Breast epithelium (tissue), 4 donors: ENCODE measurements at places on chromosomes 12 and 14. TPM values are rescaled to one million over a fixed set of nuclear protein-coding genes. Genes with fewer than 3 reads are reported as not detected.

DNA sequence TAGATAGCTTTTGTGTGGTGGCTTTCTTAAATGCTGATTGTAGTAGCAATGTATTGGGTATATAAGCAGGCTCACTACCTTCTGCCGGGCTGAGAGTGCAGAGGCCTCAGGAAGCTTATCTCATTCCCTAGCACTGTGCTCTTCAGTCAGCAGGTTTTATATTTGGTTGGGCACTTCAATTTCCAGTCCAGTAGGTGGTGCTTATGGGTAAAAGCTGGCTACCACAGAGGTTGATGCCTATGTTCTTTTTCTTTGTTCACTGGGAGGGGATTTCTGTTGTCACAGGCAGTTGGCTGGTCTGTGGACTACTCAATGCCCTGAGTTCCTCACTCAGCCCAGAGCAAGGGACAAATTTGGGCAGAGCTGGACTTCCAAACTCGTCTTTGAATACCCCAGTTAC is 43.0 kb upstream of the GLIPR1 start:
- no peak for DNase-seq

DNA sequence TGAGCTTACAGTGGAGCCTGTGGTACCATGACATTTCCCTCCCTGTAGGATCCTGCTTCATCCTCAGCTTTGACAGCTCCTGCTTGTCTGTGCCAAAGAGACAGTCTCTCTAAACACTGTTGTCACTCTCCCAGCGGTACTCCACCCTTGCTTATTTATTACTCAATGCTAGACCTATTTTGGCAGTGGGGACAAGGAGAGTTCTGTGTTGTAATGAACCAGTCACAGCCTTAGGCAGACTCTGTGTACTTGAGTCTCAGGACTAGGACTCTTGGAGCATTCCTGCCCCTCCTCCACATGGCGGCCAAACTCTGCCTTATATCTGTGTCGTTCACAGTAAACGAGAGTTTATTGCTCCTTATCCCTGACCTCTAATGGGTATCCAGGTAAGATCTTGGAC is 70.9 kb downstream of the PIK3C2G start:
- DNase-seq = no peak

DNA sequence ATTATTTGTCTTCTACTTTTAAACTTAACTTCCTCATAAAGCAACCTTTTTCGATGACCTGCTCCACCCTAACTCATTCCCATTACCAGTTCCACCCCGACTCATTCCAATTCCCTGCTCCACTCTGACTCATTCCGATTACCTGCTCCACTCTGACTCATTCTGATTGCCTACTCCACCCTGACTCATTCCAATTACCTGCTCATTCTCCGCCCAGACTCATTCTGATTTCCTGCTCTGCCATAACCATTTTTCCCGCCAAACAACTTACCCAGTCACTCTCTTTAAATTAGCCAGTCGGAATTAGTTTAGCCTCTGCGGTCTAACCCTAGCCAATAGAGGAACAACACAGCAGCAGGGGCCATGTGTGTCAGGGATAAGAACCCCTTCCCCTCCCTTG is 249.1 kb downstream of the DPY19L2 start:
- no peak for DNase-seq

DNA sequence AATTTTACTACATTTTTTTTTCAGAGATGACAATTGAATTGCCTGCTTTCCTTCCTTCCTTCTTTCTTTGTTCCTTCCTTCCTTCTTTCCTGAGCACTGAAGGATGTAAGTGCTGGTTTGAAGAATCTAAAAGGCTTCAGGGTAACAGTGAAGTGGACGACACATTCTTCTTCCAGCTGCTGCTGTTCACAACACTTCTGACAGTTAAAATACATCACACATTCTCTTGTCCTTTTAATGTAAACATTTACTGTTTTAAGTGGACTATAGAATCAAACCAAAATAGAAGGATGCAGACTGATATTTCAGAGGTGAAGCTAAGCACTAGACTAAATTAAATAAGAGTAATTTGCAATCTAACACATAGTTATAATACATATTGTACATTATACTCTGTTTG is 151.5 kb downstream of the MSRB3 start:
- no peak for DNase-seq

DNA sequence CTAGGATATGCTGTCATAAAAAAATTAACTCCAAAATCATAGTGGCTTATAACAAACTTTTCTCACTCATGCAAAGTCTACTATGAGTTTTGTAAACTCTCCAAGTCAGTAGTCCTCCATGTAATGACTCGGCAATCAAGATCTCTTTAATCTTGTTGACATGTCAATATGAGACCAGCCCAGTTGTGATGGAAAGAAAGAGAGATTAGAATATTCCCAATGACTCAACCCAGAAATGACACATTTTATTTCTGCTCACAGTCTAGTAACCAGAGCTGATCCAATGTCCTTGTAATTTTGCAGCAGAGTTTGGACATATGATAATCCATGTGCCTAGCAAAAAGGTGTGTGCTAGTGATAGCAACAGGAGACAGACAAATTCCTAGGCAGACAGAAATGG is 112.6 kb upstream of the CNTN1 start:
- no peak for DNase-seq

GRCh38 chr12:2678426-2678825 is 116.3 kb upstream of the FKBP4 start:
- DNase-seq = no peak

GRCh38 chr14:104806625-104807465 is 5.9 kb downstream of the ZBTB42 start:
- DNase-seq = no peak

DNA sequence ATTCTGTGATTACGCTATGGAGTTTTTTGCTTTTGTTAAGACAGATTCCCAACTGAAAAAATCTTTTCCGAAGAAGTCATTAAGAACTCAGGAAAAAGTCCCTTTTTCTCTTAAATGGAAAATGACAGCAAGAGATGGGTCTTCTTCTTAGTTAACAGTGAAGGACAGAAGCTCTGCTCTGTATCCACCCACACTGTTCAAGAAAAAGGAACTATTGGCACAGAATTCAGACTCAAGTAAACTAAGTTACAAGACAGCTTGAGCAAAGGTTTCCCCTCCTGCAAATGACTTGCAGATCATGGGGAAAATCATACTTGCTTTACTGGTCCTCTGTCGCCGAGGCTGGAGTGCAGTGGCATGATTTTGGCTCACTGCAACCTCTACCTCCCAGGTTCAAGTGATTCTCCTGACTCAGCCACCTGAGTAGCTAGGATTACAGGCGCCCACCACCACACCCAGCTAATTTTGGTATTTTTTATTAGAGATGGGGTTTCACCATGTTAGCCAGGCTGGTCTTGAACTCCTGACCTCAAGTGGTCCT is 137.1 kb upstream of the AEBP2 start:
- no peak for DNase-seq

DNA sequence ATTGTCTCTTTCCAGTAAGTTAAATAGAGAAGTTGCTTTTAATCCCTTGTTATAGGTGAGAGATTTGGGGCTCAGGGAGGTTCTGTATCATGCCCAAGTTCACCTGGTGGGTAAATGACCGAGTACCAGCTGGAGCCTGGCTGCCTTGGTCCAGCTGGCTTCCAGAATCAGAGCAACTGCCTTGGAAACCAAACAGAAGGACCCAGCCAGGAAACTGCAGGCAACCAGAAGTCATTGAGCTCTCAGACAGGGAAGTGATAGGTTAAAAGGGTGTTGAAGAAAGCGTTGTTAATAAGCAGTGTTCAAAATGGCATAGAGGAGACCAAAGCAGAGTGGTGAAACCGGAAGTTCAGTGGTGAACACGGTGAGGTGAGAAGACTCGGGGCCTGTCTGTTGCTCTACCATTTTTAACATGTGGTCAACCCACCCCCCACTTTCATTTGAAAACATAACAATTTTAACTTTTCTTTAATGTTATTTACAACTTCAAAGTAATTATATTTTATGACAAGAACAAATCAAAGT is 54.9 kb downstream of the PLEKHG7 start:
- DNase-seq = no peak

DNA sequence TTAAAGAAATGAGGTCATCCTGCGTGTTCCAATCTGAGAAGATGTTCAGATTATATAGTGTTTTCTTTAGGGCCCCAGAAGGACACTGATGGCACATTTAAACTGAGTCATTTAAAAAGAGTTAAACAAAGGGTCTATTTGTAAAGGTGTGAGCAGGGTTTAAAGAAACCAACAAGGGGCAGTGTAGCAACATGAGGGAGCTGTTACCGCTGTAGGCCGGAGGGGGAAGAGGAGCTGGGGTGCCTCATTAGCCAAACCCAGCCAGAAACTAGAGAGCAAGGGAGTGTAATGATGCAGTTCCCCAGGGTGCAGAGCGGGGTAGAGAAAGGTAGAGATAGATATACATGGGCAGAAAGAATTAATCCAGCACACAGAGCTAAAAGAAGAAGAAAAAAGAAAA is 160.4 kb downstream of the TBX5 start:
- DNase-seq = no peak

- DNase-seq = no peak
These were observed 137.5 kb downstream of the DYRK2 start for GRCh38 chr12:67786086-67786485.

- peak; percentile 81 for DNase-seq
These were observed 31.8 kb upstream of the PLEKHG6 start for GRCh38 chr12:6278439-6279255.

- DNase-seq = peak; percentile 57
These were observed 68.2 kb upstream of the ETV6 start for GRCh38 chr12:11581179-11581755.

DNA sequence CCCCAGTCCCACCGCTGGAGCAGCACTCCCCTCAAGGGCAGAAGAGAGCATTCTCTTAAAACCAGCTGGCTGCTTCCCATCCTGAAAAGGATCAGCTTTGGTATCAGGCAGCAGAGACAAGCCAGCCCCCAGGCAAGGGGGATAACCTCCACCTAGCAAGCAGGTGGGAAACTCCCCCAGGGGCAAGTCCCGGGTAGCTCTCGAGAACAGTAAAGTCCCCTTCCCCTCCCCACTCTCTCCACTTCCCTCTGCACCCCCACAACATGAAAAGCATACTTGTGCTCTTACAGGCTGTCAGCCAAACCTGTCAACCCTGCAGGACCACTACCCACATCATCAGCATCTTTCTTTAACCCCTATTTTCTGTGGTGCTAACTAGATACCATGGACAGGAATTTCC is 254.0 kb downstream of the NTF3 start:
- no peak for DNase-seq

GRCh38 chr12:69442894-69443293 is 27.3 kb upstream of the FRS2 start:
- DNase-seq = no peak

- DNase-seq = no peak
These were observed 159.9 kb upstream of the TMTC1 start for GRCh38 chr12:29943683-29944082.

DNA sequence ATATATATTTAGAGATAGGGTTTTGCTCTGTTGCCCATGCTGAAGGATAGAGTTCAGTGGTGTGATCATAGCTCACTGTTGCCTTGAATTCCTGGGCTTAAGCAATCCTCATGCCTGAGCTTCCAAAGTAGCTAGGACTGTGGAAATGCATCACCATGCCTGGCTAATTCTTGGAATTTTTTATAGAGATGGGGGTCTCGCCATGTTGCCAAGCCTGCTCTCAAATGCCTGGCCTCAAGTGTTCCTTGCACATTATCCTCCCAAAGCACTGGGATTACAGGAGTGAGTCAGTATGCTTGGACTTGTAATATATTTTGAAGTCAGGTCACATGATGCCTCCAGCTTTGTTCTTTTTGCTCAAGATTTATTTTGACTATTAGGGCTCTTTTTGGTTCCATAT is 178.0 kb downstream of the RPAP3 start:
- no peak for DNase-seq

GRCh38 chr12:125332900-125333299 is 267.7 kb downstream of the AACS start:
- no peak for DNase-seq

GRCh38 chr12:94704452-94705306 is 54.3 kb upstream of the TMCC3 start:
- no peak for DNase-seq

- no peak for DNase-seq
These were observed 245.5 kb downstream of the BCL11B start for GRCh38 chr14:99026471-99026870.

- no peak for DNase-seq
These were observed 43.9 kb upstream of the ACTN1 start for GRCh38 chr14:69023035-69023434.

DNA sequence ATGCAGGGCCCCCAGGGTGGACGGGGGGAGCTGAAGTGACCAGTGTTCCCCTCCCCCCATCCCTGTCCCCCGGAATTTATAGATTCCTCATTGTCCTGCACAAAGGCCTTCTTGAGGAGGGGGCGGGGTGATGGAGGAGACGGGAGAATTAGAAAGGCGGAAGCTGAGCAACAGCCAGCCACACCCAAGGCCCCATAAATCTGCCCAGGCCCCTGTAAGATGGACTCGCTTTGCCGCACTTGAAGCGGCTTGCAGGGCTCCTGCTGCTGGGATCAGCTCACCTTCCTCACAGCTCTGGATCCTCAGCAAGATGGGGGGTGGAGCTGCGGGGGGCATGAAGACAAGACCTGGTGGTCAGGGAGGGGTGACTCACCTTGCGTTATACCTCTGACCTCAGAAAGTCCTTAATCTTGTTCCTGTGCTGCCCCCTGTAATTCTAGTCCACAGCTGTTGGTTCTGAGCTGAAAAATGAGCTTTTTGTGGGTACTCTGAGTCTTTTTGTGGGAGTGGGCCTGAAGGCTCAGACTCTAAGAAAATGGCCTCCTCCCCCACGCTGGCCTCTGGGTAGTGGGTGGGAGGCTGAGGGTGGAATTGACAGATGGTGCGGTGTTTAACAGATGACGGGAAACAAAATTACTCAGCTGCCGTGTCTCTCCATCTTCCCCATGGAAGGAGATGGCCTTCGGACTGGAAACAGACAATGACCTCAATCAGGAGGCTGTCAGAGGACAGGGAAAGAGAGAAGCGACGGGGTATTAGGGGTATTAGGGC is 15.8 kb upstream of the ANKRD33 start:
- no peak for DNase-seq

- DNase-seq = no peak
These were observed 1434.3 kb upstream of the FLRT2 start for GRCh38 chr14:84095681-84096080.

DNA sequence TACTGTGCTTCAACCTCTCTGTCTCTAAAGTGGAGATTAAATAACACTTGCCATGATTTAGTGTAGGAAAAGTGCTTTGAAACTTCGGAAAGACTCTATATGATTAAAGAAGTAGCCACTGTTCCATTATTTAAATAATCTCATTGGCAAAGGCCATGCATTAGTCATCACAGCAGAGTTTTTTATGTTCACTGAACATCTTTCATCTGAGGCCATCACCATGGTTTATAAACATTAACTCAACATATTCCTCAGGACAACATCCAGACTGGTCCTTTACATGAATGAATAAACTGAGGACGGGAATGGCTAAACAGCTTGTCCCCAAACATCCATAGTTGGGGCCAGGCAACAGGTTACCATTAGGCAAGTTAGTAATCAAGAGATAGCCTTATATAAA is 124.6 kb upstream of the FRMD6 start:
- DNase-seq = no peak

AVPR1A gene
- 50.4 TPM for total RNA-seq

USP30 gene
- total RNA-seq = 22.2 TPM

DNAI7 gene
- total RNA-seq = 1.1 TPM

CCDC177 gene
- 0.29 TPM for total RNA-seq

MGAT4C gene
- total RNA-seq = not detected

ACACB gene
- 301 TPM for total RNA-seq

FOXJ2 gene
- total RNA-seq = 14.2 TPM

ZDHHC17 gene
- 67.2 TPM for total RNA-seq

AGAP2 gene
- total RNA-seq = 1.6 TPM

TAS2R50 gene
- total RNA-seq = 6.2 TPM

TMPRSS12 gene
- not detected for total RNA-seq

PPM1H gene
- total RNA-seq = 15.4 TPM

TCL1B gene
- not detected for total RNA-seq

KLRF1 gene
- not detected for total RNA-seq

CMA1 gene
- 0.66 TPM for total RNA-seq

UNC79 gene
- 0.32 TPM for total RNA-seq
